ENCODE measurements at places on chromosomes 6 and 20. TPM values are rescaled to one million over a fixed set of nuclear protein-coding genes. Genes with fewer than 3 reads are reported as not detected.

DNA sequence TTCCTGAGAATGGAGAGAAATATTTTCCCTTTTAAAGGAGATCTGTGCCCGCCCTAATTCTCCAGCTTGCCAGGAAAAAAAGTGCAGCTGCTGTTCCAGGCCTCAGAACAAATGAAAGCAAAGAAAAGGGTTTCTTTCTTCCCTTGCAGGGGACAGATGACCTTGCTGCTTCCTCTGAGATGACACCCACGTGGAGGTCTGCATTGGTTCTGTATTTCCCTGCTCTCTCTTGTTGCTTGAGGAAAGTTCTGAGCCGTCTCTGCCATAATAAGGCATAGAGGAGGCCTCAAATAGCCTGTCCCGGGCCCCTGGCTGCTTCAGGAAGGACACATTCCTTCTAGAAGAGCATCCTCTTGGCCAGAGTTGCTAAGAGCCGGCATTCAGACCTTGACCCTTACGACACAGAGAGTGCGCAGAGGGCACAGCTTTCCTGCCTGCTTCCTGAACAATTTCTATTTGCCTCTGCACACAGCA, 501.8 kb upstream of the SULF2 start:
- DNase-seq = no peak

- DNase-seq = no peak
These were observed 64.6 kb downstream of the SLC35F1 start for GRCh38 chr6:117971637-117972036.

GRCh38 chr6:118152524-118152923, 245.5 kb downstream of the SLC35F1 start:
- DNase-seq = no peak

- DNase-seq = no peak
These were observed 13.6 kb downstream of the PKIG start for GRCh38 chr20:44596010-44596409.

DNA sequence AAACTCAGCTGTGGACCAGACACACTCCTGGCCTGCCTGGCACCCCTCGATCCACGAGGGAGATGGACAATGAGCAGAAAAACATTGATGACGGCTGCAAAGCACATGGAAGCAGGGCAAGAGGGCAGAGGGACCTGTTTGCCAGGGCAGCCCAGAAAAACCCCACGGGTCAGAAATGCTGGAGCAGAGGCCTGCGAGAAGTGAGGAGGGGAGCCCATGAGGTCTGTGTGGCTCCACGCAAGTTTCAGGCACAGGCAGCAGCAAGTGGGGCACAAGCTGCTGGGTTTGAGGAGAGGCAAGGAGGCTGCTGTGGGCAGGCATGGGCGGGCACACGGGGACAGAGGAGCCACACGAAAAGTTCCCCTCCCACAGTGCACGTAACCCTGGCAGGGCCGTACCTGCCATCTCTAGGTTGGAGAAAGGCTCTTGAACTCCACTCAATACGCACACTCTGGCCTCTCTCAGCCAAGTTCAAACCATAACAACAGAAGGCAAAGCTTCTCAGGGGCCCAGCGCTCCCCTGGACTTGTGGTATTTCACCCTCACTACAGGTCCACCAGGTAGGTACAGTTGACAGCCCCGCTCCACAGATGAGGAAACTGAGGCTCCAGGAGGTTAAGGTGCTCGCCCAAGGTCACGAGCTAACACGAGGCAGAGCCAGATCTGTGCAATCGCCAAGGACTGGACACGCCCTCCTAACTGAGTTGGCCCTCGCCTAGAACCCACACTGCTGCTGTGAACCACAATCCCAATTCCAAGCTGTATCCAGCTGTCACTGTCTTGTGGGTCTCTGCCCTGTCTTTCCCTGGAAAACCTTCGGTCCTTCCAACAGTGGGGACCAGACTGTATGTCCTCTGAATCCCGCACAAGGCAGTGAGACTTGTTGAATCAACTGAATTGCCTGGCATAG, 108.2 kb downstream of the NOL4L start:
- DNase-seq = no peak

GGTLC1 gene
- total RNA-seq = not detected

DTD1 gene
- total RNA-seq = 31.0 TPM

Measured in endothelial cell (in vitro differentiated cells).